AG08395 (cell line): ENCODE measurements at places on chromosomes 11 and 22.

DNA sequence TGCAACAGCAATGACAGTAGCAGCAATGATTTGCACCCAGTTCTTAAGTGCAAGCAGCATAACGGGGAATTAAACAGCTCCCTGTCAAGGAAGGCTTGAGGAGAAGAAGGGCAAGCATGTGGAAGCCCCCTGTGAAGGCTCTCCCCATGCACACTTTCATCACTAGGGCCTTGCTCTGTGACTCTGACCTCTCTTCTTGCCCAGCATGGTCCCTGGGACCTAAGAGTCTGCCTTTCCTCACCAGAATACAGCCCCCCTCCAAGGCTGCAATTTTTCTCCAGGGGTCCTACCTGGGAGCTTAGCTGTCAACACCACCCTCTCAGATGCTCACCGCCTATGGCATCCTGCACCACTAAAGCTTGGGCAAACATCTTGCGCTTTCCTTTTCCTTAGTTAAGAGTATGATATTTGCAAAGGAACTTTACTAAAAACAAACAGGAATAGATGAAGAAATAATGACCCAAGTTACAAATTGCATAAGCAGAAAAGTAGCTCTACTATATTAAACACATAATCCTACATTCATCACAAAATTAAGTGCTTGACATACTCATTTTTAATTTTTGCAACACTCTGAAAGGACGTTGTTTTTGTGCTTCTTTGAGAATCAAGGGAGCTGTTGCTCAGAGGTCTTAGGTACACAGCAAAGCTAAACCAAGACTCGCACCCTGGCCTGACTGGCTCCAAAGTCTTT lies 187.6 kb downstream of the ADAMTS15 start:
- DNase-seq: no peak

DNA sequence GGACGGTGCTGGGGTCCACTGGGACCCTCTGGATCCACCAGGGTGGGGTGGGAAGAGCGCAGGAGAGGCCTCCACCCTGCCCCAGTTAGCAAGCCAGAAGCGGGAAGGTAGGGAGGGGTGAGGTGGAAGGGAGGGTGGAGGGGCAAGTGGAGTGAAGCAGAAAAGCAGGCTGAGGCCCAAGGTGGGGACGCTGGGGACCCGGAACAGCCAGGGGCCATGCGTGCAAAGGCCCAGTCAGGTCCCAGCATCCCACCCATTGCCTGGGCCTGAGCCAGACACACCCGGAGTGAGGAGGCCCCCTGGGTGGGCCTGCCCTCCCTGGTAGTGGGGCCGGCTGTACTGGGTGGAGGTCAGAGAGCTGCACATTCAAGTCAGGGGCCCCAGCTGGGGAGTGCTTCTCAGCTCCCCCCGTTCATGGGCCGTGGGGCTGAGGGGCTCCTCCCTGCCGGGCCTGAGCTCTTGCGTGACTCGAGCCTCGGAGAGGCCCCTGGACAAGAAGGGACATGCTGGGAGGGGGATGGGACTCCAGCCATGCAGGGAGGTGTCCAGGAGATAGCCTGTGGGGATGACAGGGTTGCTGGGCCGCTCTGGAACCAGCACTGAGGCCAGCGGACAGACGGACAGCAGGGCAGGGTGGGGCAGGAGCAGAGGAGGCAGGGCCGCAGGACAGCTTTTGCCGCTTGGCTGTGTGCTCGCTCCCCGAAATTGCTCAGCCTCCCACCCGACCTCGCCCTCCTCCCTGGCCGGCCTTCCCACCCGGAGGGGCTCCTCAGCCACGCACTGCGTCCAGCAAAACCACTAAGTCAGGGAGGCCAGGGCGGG lies 7.7 kb downstream of the TNNT3 start:
- DNase-seq: no peak

DNA sequence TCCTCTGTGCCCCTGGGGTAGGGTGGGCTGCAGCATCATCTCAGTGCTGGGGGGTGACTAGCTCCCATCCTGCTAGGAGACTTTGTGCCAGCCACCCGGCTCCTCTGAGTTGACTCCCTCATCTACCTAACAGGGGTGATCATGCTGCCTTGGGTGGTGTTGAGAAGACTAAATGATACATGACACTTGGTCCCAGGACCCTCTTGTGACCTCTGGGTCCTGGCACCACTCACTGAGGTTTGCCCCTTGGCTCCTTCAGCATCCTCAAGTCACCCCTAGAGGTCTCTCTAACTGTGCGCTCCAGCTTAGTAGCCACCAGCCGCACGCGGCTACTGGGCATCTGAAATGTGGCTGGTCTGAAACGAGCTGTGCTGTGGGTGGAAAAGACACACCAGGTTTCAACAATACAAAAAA lies 72.1 kb downstream of the LRRC32 start:
- DNase-seq: peak; percentile 72

DNA sequence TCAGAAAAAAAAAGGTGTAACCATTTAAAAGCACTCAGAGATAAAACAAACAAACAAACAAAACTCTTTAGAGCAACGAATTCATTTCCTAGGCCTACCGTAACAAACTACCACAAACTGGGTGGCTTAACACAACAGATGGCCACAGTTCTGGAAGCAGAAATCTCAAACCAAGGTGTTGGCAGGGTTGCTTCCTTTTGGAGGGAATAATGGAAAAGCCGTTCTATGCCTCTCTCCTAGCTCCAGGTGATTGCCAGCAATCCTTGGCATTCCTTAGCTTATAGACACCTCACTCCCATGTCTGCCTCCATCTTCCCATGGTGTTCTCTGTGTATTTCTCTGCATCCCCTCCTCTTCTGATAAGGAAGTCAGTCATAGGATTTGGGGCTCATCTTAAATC lies 200.4 kb downstream of the RAB38 start:
- DNase-seq: no peak

DNA sequence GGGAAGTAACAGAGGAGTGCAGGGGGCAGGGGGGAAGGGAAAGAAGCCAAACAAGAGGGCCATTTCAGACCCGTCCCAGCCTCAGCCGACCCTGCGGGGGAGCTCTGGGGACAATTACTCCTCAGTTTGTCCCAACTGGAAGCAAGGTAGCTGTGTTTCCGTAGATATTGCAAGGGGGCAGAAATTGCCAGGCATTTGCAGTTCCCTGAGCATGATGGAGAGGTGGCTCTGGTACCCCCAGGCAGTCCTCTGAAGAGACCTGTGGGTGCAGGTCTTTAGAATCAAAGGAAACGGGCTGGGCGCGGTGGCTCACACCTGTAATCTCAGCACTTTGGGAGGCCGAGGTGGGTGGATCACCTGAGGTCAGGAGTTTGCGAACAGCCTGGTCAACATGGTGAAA lies 13.8 kb upstream of the JAM3 start:
- no peak for DNase-seq

GRCh38 chr22:48102581-48102980 lies 1340.1 kb downstream of the TBC1D22A start:
- no peak for DNase-seq
